ENCODE measurements at places on chromosomes 6 and 20.

DNA sequence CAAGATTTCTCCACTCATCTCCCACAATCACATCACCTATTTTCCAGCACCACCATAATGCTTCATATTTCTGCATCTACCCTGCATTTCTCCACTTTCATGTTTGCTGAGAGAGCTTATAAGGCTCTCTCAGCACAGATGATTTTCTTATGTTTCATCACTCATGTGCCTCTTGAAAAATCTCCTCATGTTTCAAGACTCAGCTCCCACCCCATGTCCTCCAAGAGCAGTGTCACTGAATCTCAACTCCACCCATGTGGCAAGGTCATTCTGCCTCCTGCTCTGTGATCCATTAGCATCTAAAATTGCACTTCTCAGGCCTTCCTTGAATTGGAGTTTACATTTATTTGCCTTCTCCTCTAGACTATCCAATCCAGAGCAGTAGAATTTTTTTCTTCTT, 178.7 kb upstream of the IRAK1BP1 start:
- DNase-seq: no peak

DNA sequence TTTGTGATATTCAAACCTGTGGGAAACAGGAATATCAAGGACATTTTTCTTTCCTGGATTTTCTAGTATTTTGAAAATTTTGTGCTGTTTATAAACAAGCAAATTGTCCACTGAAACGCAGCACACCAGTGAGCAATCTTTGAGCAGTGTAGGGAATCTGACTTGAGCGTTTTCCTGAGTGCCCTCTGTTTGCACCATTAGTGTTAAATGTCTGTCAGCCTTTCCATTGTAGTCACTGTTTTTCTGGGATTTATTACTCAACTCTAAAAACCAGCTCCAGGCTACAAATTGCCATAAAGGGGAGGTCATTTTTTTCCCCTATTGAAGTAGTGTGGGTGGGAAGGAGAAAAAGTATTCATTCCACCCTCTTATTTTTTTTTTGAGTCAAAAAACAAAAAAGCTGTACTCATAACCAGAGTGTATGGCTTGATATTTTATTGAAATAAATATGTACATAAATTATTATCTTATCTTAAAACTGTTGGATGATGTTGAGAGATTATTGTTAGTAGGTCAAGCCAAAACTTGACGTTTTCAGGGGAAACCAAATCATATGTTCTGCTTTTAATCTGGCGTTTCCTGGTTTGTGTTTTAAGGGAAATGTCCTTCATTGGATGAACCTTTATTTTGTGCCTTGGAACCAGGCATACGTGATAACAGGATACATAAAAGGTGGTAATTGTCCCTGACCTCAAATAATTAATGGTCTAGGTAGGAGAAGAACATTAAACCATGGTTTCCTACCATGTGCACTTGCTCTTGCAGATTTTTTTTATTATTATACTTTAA, 51.8 kb downstream of the TSHZ2 start:
- DNase-seq: no peak

DNA sequence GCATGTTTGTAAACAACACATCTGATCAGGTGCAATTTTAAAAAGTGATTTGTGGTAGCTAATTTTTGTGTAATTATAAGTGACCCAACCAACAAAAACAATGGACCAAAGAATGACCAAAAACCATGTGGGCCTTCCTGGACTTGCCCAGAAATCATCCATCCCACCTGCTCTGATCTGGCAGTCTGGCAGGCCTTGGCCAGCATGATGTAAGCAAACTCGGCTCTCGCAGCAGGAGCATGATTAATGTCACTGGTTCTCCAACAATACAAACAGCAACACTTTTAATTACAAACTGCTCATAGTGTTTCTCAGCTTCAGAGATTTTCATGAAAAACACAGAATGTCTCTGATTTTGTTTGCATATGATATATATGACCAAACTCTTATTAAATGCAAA, 16.1 kb downstream of the TP53INP2 start:
- peak; percentile 92 for DNase-seq

DNA sequence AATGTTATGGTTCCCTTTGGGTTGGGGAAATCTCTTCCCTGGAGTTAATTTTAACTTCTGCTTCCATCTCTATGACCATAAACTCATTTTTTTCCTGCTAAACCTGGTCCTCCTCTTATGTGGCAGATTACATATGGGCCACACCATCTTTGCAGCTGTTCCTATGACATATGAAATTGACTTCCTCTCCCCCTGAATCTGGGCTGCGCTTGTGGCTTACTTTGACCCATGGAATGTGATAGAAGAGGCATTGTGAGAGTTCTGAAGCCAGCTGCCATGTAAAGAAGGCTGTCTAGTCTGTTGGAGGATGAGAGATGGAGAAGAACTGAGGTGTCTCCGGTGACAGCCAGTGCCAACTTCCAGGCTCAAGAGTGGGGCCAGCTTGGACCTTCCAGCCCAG, 100.1 kb downstream of the CDC5L start:
- DNase-seq: no peak

- peak; percentile 1 for DNase-seq
Observed at GRCh38 chr20:39429726-39430125, 467.6 kb downstream of the DHX35 start.

- DNase-seq: no peak
Observed at GRCh38 chr20:49594143-49594930, 26.4 kb upstream of the PTGIS start.

DNA sequence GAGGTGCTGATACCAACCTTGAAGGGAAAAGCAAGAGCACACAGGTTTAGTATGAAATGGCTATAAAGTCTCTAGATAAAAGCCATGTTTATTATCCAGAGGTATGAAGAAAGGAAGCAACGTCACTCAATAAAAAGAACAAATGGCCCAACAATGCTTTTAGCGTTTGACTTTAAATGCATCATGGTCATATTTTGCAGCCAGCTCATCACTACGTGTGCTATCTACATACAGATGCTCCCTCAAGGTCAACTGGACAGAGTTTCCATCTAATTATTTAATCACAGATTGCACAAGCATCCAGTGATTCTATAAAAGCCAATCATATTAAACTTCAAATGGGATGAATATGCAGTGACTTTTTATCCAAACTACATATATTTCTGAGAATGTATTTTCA, 127.6 kb upstream of the SYNDIG1 start:
- DNase-seq: no peak

- no peak for DNase-seq
Observed at GRCh38 chr20:49283176-49283702, 5.4 kb upstream of the ZNFX1 start.

GRCh38 chr6:4192173-4192572, 56.8 kb upstream of the ECI2 start:
- DNase-seq: no peak

- DNase-seq: no peak
Observed at GRCh38 chr6:92427453-92427852, 991.9 kb downstream of the EPHA7 start.

- peak; percentile 3 for DNase-seq
Observed at GRCh38 chr6:153503810-153504209, 372.7 kb upstream of the RGS17 start.

DNA sequence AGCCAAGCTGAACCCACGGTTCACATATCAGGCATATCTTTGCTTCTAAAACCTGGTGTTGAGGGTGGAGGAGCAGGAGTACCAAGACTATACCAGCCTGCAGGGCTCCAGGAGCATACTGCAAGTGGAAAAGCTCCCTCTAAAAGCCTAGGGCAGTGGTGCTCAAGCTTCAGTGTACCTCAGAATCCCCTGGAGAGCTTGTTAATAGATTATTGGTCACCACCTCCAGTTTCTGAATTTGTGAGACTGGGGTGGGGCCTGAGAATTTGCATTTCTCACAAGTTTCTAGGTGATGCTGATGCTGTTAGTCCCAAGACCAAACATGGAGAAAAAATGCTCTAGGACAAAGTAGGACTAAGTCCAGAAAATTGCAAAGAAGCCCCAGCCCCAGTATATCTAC, 65.4 kb downstream of the FILIP1 start:
- no peak for DNase-seq

- DNase-seq: no peak
Observed at GRCh38 chr6:32129297-32130088, 595 bp downstream of the FKBPL start.
